Stimulated activated CD8-positive, alpha-beta memory T cell treated with anti-CD3 and anti-CD28 coated beads, Interleukin-7, amount 100 ng/mL, for 24 hours (primary cell): ENCODE measurements at places on chromosomes 11 and 22.

GRCh38 chr11:59954219-59954847, 9.5 kb upstream of the OOSP4A start:
- no peak for DNase-seq

- no peak for DNase-seq
Measured at GRCh38 chr11:134552749-134553148, 140.7 kb upstream of the B3GAT1 start.

GRCh38 chr11:31967404-31968130, 123.3 kb upstream of the RCN1 start:
- DNase-seq: no peak

DNA sequence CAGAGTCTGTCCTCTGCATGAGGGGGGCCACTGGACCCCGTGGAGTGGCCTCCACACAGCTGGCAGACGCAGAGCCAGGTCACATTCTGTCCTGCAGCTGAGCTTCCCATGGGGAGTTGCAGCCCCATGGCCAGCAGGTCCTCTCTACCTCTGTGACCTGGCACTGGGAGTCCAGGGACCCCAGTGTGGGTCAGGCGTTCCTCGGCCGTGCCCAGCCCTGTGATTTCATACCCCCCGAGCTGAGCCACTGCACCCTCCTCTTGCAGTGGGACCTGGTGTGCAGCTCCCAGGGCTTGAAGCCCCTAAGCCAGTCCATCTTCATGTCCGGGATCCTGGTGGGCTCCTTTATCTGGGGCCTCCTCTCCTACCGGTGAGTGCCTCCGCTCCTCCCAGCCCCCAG, 32.2 kb upstream of the SLC22A12 start:
- DNase-seq: no peak

DNA sequence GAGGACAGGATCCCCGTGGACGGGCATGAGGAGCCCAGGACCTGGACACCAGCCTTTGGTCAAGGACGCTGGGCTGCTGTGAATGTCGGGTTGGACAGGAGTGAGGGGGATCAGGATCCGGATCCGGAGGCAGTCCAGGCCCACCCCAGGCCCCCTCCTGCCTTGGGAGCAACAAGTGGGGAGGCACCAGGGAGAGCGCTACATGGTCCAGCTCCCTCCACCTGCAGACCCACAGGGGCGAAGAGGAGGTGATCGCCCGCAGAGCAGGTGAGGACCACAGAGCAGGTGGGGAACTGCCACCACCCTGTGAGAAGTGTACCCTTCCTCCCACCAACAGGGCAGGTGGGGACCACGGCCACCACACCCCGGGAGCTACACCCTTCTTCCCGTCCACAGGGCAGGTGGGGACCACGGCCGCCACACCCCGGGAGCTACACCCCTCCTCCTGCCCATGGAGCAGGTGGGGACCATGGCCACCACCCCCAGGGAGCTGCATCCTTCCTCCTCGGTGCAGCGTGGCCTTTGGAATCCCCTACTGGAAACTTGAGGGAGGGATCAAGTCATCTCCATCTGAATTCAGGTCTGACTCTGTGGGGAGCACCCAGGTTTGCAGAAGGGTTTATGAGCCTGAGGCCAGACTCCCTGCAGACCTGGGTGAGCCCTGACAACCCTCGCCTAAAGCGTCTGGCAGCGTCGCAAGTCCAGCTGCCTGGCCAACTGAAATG, 141.0 kb downstream of the BRD1 start:
- DNase-seq: no peak
